ENCODE measurements at places on chromosomes 3 and 15. TPM values are rescaled to one million over a fixed set of nuclear protein-coding genes. Genes with fewer than 3 reads are reported as not detected.

- H3K4me3 ChIP-seq = no peak overlapping the region
- H3K27ac ChIP-seq = no peak overlapping the region
- H3K36me3 ChIP-seq = no peaks in the 10 kb centered on the region
- H3K4me1 ChIP-seq = no peaks in the 10 kb centered on the region
Measured at GRCh38 chr3:143427631-143428030, 308.1 kb downstream of the CHST2 start.

The MYL3 gene
- 3.8 TPM for total RNA-seq

DNA sequence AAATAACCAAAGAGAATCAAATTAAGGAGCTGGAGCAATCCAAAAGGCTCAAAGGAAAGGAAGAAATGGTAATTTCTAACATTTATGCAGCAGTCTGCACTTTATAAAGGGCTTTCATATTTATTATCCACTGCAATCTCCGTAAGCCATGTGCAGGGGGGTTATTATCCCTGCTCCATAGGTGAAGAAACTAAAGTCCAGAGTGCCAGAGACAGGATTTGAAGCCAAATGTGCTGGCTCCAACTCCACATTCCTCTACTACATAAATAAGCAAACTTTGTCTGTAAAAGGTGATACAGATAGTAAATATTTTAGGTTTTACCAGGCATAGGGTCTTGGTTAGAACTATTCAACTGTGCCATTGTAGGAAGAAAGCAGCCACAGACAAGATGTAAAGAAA is 221.4 kb downstream of the MINAR1 start:
- H3K4me1 ChIP-seq = no peaks in the 10 kb centered on the region
- DNase-seq = no peak
- H3K36me3 ChIP-seq = no peaks in the 10 kb centered on the region

- peak overlapping the region; percentile 83 for H3K27ac ChIP-seq
- H3K4me3 ChIP-seq = no peak overlapping the region
- peaks cover 22% of the 10 kb centered on the region for H3K27me3 ChIP-seq
- no peak for DNase-seq
- H3K4me1 ChIP-seq = peaks cover 6% of the 10 kb centered on the region
Measured at GRCh38 chr15:96349034-96349856, 18.7 kb downstream of the NR2F2 start.

- peak overlapping the region; percentile 80 for H3K27ac ChIP-seq
- H3K4me3 ChIP-seq = no peak overlapping the region
- H3K27me3 ChIP-seq = peaks cover 2% of the 10 kb centered on the region
- H3K4me1 ChIP-seq = no peaks in the 10 kb centered on the region
- H3K36me3 ChIP-seq = no peaks in the 10 kb centered on the region
- no peak for DNase-seq
Measured at GRCh38 chr3:184773283-184774186, 38.4 kb upstream of the VPS8 start.

Data from upper lobe of right lung (tissue), 1 donor.